ENCODE measurements at places on chromosomes 5 and 9. TPM values are rescaled to one million over a fixed set of nuclear protein-coding genes. Genes with fewer than 3 reads are reported as not detected.

IRX4 gene
- total RNA-seq: 0.28 TPM

USP20 gene
- 6.1 TPM for total RNA-seq

ORM2 gene
- total RNA-seq: not detected

SPATA31C1 gene
- not detected for total RNA-seq

PKD2L2 gene
- total RNA-seq: not detected

SELENOP gene
- 0.18 TPM for total RNA-seq

CCL27 gene
- not detected for total RNA-seq

CDKN2A gene
- total RNA-seq: not detected

RAB3C gene
- not detected for total RNA-seq

CCDC171 gene
- total RNA-seq: 0.50 TPM

PCDHGA6 gene
- 0.22 TPM for total RNA-seq

PRDM9 gene
- total RNA-seq: not detected

TRAF1 gene
- 4.7 TPM for total RNA-seq

CEL gene
- total RNA-seq: 0.70 TPM

GRIA1 gene
- not detected for total RNA-seq

INSL6 gene
- not detected for total RNA-seq

SPINK7 gene
- not detected for total RNA-seq

PDE8B gene
- 1.1 TPM for total RNA-seq

Measured in A549 treated with CORT108297 at 1 μM for 4 hours (cell line).